Omental fat pad (tissue), 4 donors: ENCODE measurements at places on chromosomes 13 and 19. TPM values are rescaled to one million over a fixed set of nuclear protein-coding genes. Genes with fewer than 3 reads are reported as not detected.

GRCh38 chr19:19475849-19476828 lies 39.2 kb downstream of the TSSK6 start:
- no peak for DNase-seq

GRCh38 chr19:7506385-7507328 lies 9.2 kb upstream of the ZNF358 start:
- DNase-seq, result no peak

- DNase-seq, result no peak
Measured at GRCh38 chr19:16156904-16157303, 13.4 kb downstream of the HSH2D start.

OR10H1 gene
- not detected for total RNA-seq

PPP1R13L gene
- 16.9 TPM for total RNA-seq

KRTDAP gene
- not detected for total RNA-seq
